ENCODE measurements at places on chromosomes 12 and 14.

DNA sequence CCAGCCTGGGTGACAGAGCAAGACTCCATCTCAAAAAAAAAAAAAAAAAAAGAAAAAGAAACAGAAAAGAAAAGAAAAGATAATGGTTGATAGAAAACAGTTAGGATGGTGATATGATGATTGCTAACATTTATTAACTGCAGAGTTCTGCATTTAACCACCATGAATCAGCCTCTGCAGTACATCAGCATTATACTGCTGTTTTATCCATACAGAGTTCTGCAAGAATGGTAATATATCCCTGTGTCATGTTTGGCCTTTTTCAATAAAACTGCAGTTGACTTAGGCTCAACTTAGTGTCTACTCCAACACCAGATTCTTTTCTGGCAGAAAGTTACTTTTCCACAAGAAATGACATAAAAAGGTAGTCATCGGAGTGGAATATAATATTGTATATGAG, 62.6 kb downstream of the DUSP6 start:
- DNase-seq, result no peak

- DNase-seq, result no peak
Measured at GRCh38 chr12:105523164-105524057, 192.9 kb downstream of the C12orf75 start.

- DNase-seq, result no peak
Measured at GRCh38 chr12:125114365-125115141, 49.3 kb downstream of the AACS start.

DNA sequence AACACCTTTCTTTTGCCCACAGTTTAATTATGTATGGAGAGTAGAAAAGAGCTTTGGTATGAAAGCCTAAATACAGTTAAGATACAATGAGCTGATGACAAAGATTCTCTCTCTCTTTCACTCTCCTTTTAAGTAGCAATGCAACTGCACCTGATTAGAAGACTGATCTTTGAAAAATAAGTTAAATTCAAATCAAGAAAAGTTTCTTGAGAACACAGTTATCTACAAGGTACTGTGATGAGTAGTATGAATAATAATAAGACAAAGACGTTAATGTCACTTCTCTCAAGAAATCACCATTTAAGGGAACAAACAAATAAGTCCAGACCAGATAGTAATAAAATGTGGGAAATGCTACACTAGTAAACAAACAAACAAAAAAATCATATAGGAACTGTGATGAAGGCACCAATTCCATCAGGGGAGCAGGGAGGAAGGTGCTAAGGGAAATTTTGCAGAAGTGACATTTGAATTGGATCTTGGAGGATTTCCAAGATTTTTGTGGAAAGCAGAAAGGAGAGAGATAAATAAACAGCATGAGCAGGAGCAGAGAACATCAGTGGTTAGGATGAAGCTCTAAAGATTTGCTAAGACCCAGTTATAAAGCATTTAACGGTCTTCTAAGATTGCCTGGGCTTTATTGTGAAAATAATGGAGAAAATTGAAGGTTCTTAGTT, 65.2 kb upstream of the STK38L start:
- DNase-seq, result no peak

DNA sequence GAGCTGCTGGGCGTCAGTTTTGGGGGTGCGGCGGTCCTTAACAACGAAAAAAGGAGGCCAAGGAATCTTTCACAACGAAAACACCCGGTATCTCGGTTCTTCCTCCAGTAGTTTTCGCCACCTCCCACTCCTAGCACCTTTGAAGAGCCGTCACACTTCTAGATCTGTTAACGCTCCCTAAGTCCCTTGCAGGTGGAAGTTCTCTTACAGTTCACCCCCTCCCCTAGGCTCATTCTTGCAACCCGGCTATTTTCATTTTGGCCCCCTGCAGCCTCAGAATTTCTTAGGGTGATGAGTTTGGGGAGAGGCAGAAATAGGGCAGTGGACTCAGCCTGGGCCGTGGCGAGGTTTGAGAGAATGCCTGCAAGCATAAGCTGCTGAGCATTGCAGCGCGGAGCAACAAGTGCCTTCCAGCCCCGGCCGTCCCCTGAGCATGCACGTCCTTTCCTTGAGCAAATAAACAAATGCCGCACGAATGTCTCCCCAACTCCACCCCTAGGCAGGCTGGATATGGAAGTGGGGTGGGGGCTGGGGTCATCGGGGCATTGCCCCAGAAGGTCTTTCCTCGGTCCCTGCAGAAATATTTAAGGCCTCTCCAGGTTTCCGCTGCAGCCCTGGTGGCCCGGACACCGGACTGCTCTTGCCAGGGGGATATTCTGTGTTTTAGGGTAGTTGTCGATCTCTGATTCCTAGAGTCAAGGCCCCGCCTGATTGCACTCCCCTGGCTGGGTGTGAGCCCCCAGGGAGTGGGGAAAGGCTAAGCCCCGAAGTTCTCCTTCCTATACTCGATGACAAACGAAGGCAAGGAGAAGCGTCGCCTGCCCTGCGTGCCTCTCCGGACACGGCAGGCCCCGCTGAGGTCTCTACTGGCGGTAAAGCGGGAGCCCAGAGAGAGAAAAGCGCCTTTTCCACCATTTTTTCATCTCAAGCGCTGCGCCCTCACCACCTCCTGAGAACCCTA, 1.6 kb downstream of the RFX4 start:
- DNase-seq, result no peak

- no peak for DNase-seq
Measured at GRCh38 chr14:20587489-20588154, at the start of gene RNASE11. TSS of gene RNASE11 (minus strand) at chr14:20588001.

- DNase-seq, result no peak
Measured at GRCh38 chr14:97393244-97393643, 596.1 kb downstream of the VRK1 start.

- DNase-seq, result no peak
Measured at GRCh38 chr12:25552681-25553080, 402 bp downstream of the LMNTD1 start.

DNA sequence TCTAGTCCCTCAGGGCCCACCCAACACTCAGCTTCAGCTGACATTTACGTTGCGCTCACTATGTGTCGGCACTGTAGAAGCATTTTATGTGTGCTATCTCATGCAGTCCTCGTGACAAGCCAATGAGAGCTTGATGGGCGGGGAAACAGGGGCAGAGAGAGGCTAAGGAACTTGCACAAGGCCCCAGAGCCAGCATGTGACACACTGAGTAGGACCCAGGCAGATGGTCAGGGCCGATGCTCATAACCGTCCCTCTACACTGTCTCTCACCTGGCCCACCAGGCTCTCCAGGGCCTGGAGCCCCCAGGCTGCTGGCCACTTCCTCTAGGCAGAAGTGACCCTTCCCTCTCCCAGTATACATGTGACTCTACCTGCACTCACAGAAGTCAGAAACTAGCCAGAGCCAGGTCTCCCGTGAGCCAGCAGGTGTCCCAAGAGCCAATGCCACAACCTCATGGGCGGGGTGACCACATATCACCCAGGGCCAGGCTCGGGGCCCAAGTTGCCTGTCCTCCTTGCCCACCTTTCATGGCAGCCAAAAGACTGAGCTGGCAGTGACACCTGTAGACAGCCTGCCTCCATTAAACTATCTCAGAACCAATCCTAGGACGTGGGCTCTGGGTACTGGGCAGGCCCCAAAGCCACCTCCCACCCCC, 38.3 kb downstream of the TTC7B start:
- no peak for DNase-seq
